ENCODE measurements at places on chromosomes 6 and 20. TPM values are rescaled to one million over a fixed set of nuclear protein-coding genes. Genes with fewer than 3 reads are reported as not detected.

DNA sequence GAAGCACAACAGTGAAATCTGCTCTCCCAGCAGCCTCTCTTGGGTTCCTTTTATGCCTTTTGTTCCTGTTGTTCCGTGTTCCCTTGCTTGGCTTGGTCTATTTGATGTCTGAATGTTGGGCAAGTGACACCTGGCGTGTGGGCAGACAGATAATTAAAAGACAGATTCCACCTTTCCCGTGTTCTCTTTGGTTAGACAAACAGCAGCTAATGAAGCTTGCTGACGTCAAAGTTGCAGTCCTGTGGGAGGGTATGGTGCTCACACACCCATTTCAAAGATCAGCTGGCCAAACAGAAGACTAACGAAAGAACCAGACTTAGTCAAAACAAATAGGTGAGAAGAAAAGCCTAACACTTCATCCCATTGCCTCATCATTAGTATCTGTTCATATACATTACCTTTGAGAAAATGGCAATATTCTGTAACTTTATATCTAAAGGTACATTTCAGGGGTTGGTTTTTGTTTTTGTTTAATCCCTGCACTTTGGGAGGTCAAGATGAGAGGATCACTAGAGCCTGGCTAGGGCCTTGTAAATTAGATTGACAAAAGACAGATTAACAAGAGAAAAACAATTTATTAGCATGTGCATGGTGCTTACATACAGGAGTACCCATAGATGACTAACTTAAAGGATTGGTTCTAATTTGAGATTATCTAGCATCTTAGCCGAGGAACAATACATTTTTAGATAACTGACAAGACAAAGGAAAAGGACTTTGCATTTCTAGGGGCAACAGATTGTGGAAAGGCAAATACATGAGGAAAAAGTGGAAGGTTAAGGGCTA lies 48.9 kb upstream of the TNFRSF21 start:
- no peak for DNase-seq

GRCh38 chr6:85585741-85586140 lies 7.9 kb downstream of the SNX14 start:
- DNase-seq, result no peak

DNA sequence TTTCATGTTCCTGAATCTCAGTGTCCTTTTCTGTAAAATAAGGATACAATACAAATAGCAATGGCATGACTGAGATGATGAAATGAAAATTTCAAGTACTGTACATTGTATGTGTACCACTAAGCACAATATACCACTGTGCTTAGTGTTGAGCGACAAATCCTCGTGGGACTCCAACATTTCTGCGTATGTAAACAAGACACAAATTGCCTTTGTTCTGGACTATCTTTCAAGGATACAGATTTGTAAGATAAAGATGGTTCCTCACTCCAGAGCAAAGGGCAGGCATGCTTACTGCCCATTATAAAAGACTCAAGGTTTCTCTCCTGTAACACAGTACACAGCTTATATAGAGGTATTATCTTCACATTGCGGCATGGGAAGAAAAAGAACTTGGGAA lies 6.0 kb downstream of the RARS2 start:
- DNase-seq, result no peak

DNA sequence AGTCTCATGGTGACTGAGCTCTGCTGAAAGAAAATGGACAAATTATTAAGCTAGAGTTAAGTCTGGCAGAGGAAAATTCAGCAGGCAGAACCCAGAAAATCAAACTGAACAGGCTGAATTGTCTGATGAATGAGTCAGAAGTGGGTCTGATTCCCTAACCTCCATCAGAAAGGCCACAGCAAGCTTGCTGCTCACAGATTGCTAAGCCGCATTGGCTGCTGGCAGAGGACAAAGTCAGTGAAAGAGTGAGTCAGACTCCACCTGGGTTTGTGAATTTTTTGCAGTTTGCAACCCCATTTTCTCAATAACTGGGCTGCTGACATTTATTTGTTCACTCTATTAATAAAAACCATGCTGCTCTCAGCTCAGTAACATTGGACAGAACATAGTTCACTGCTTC lies 191.3 kb downstream of the EPM2A start:
- no peak for DNase-seq

- no peak for DNase-seq
Measured at GRCh38 chr6:106546261-106546690, 83.0 kb downstream of the RTN4IP1 start.

BMP7 gene
- 2.8 TPM for total RNA-seq

IL17A gene
- not detected for total RNA-seq

GRCh38 chr6:52162940-52163908 lies 23.0 kb upstream of the IL17A start:
- DNase-seq, result peak; percentile 4

- no peak for DNase-seq
Measured at GRCh38 chr6:121548131-121548530, 112.7 kb downstream of the GJA1 start.

All from mucosa of descending colon (tissue), 3 donors.